NCI-H69 (cell line): ENCODE measurements at places on chromosomes 13 and 19.

GRCh38 chr13:110265341-110265681 is 41.6 kb downstream of the COL4A1 start:
- no peak for DNase-seq

- DNase-seq, result peak; percentile 98
Observed at GRCh38 chr19:6020972-6021805, 43.2 kb upstream of the RANBP3 start.

DNA sequence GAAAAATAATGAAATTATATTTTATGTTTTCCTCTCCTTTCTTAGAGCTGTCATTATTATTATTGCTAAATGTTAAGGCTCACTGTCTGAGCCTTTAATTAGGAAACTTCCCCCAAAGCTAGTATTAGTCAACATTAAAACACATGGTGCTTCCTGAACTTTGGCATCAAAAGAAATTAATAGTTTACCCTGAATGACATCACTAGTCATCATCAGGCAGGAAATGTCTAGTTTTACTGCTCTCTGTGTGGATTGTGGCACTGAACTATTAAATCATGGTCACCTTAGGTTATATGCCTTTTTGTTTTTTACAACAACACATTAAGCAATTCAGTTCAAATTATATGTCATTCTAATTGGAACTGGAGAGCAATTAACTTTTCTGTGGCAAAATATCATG is 595.5 kb downstream of the SLITRK1 start:
- peak; percentile 58 for DNase-seq

GRCh38 chr13:99176309-99177276 is 24.1 kb upstream of the UBAC2 start:
- DNase-seq, result peak; percentile 87

- no peak for DNase-seq
Observed at GRCh38 chr19:1155352-1156304, 18.4 kb downstream of the SBNO2 start.

GRCh38 chr13:41503356-41503755 is 46.0 kb downstream of the RGCC start:
- no peak for DNase-seq

DNA sequence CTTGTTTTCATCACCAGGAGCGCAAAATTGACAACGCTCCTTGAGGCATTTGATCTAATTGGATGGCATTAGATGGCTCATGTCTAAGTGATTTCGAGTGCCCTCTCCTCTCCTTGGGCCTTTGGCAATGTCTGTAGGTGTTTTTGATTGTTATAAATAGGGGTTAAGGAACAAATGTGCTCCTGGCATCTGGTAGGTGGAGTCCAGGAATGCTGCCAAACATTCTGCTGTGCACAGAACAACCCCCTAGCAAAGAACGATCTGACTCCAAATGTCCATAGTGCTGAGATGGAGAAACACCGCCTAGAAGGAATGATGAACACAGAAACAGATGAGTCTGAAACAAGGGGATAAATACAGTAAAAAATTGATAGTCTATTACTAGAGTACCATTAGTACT is 68.0 kb upstream of the C1QTNF9B start:
- DNase-seq, result peak; percentile 44

- DNase-seq, result no peak
Observed at GRCh38 chr13:102815788-102816187, 16.9 kb downstream of the BIVM start.

DNA sequence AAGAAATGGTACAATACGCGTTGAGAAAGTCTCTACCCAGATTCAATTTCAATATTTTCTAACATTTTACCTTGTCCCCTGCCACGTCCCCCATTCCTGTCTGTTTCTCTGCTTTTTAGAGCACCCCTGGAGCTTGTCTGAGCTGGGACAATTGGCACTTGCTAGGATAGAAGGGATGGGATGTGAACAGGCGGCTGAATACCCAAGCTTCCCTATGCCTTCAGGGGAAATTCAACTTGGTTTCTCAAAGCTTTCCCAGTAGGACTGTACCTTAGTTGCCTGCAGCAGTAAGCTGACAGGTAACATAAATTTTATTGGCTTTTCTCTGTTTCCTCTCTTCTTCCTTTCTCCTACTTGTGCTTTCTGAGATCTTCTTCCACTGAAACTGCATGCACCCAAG is 1663.3 kb downstream of the EFNB2 start:
- no peak for DNase-seq

DNA sequence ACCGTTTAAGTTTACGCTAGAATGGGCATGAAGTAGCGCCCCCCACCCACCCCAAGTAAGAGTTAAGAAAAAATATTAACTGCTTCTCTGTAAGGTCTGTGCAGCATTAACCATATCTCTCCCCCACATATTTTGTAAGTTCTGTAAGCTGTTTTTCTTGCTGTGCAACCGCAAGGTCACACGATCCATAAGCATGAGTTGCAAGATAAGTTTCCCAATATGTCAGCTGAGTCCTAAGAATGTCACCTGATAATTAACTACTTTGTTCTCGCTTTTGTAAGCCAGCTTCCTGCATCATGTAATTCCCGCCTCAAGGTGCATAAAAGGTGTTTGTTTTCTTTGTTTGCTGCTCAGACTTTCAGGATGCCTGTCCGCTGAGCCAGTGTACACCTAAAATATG is 187.0 kb downstream of the MYO16 start:
- DNase-seq, result no peak

- no peak for DNase-seq
Observed at GRCh38 chr13:37379841-37380240, 218.7 kb downstream of the POSTN start.

DNA sequence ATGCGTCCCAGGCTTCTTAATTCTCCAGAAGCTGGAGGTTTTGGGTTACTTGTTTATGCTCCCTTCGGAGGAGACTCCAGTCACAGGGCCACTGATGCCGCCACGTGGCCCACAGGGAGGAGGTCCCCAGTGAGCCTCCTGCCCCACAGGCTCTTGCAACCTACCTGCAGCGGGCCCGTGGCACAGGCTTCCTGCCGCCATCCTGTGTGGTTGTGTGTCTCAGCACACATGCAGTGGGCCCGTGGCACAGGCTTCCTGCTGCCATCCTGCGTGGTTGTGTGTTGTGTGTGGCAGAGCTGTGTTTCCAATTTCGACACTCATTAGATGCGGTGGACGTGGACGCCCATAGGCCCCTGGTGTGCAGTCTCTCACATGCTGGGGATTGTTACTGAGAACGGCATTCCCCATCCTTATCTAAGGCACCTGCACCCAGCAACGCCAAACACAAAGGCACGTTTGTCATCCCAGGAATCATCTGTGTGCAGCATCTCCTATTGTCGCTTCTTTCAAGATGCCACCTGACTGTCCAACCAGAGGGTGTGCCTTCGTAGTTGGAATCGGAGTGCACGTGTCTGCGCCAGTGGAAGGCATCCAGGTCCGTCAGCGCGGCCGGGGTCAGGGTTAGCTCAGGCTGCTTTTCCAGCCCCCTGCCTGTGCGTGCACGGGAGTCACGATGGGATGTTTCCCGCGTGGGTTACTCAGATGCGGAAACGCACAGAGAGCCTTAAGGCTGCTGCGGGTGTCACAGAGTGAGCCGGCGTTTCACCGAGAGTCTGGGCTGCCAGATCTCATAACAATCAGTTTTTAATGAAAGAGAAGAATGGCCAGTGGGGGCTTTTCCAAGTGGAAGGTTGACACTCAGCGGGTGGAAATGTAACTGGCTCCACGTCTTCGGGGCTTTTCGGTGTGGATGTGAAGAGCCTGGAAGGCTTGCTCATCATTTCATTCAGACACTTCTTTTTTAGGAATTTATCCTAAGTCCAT is 119.8 kb downstream of the ATP11A start:
- DNase-seq, result no peak

GRCh38 chr19:55579766-55580621 is 654 bp downstream of the ZNF579 start:
- peak; percentile 65 for DNase-seq

GRCh38 chr13:98528663-98529064 is 48.2 kb downstream of the STK24 start:
- DNase-seq, result no peak

DNA sequence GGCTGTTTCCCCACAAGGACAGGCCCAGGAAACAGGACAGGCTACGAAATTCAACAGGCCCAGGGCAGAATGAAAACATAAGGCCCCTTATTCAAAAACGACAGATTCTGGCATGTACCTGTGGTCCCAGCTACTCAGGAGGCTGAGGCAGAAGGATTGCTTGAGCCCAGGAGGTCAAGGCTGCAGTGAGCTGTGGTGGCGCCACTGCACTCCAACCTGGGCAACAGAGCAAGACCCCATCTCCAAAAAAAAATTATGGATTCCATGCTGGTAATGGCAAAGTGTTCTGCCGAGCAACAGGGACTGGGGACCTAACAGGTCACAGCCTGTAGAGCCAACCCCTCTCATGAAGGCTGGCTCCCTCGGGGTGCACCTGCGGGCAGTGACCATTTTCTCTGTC is 52.6 kb upstream of the USE1 start:
- DNase-seq, result no peak

DNA sequence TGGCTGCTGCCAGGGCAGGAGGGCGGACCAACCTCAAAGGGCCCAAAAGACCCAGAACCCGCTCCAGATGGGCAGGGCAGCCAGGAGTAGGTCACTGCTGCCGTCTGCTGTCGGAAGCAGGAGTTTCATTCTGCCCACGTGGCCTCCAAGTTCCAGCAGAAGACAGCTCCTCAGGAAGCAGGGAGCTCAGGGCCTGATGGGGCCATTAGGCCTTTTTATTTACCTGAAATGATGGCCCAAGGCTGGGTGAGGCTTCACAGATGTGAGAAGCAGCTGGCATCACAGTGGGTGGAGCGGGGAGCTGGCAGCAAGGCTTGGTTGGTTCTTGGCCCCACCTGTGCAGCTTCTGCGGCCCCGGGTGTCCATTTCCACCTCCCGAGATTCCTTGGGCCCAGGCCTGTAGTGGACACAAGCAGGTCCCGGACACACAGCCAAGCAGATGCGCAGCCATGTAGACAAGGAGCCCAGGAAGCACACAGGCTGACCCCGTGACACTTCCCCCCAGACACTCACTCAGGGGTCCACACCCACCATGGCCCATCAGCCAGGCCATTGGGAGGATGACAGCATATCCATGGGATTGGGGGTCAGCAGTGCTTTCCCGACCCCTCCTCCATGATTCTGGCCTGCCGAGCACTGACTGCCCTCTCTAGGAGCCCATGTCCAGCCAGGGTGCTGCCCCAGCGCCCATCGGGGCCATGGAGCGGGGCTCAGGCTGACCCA is 26.4 kb downstream of the C13orf46 start:
- DNase-seq, result peak; percentile 58

- no peak for DNase-seq
Observed at GRCh38 chr19:48817585-48818124, 6.8 kb upstream of the BCAT2 start.

DNA sequence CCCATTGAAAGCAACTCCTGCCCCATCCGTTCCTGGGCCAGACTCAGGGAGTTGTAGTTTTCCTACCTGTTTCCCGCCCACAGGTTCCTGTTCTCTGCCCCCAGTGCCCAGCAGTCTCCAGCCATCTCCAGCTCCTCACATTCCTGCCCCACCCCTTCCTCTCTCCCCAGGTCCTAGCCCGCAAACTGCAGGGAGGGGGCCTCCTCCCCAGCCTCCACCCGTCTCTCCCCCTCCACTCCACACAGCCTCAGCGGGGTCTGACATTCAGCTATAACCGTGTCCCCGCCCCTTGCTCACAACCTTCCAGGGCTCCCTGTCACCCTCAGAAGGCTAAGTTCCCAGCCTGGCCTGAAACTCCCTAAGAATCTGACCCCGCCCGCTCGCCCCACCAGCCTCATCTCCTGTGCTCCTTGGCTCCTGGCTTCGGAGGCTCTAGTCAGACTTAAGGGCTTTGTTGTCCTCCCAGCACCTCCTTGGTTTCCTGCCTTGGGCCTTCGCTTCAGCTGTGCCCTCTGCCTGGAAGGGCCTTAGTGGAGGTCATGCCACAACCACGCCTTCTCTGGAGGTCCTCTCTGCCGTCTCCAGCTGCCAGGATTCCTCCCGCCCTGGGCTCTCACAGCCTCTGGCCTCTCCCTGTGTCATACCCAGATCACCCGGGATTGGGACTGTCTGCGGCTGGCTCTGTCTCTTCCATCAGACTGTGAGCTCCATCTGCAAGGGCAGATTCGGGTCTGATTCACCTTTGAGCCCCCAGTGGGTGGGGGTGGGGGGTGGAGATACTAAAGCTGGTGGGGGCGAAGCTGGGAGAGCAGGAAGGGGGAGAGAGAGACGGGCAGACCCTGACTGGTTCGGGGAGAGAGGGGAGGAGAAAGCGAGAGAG is 5.1 kb upstream of the SPACA6 start:
- peak; percentile 84 for DNase-seq

GRCh38 chr13:112938680-112939079 is 30.3 kb upstream of the MCF2L start:
- no peak for DNase-seq

GRCh38 chr19:20060282-20060681 is 17.5 kb upstream of the ZNF90 start:
- DNase-seq, result no peak

DNA sequence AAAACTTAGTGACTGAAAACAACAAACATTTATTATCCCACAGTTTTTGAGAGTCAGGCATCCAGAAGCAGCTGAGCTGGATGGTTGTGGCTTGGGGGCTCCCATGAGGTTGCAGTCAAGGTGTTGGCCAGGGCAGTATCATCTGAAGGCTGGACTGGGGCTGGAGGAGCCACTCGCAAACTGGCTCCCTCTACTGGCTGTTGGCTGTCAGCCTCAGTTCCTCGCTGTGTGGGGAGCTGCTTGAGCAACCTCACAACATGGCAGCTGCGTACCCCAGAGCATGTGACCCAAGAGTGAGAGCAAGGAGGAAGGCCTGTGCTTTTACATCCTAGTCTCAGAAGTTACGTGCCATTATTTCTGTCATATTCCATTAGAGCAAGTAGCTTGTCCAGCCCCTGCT is 9.7 kb downstream of the YJU2 start:
- no peak for DNase-seq

DNA sequence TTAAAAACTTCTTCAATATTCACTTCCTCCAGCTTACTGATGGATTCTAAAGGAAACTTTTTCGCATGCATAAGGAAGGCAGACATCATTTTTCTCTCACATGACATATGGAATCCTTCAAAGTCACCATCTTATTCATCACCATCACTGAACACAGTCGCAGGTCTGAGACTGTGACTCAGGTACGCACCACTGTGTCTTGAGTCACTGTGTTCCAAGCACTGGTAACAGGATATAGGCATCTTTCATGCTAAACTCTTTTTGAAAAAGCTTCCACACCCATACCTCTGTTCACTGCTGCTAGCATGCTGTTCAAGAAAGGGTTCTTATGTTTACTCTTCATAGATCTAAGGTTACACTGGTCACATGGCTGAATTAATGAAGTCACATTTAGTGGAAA is 67.0 kb upstream of the SIAH3 start:
- no peak for DNase-seq

GRCh38 chr19:30367421-30367820 is 4.8 kb upstream of the ZNF536 start:
- no peak for DNase-seq

- DNase-seq, result no peak
Observed at GRCh38 chr13:80133631-80134261, 207.2 kb downstream of the SPRY2 start.

- DNase-seq, result no peak
Observed at GRCh38 chr13:21530656-21531055, 71.6 kb upstream of the ZDHHC20 start.

- no peak for DNase-seq
Observed at GRCh38 chr19:801861-802497, 4.7 kb downstream of the PTBP1 start.
